Left cardiac atrium (tissue), 4 donors: ENCODE measurements at places on chromosomes 13 and 19. TPM values are rescaled to one million over a fixed set of nuclear protein-coding genes. Genes with fewer than 3 reads are reported as not detected.

The SLAIN1 gene
- 12.0 TPM for total RNA-seq

The CATSPERD gene
- not detected for total RNA-seq

The SPRED3 gene
- 3.2 TPM for total RNA-seq

The RFXAP gene
- total RNA-seq, result 3.5 TPM

The TEX26 gene
- total RNA-seq, result 0.37 TPM

The ATXN8OS gene
- total RNA-seq, result not detected

The DIRAS1 gene
- total RNA-seq, result 211 TPM

The INSL3 gene
- not detected for total RNA-seq

The EPS8L1 gene
- 3.7 TPM for total RNA-seq

The MTUS2 gene
- total RNA-seq, result 22.8 TPM

The RRAS gene
- 95.0 TPM for total RNA-seq

The ITGBL1 gene
- 11.6 TPM for total RNA-seq

The FUT1 gene
- total RNA-seq, result 2.1 TPM

The PALM gene
- 49.7 TPM for total RNA-seq

The ZNF418 gene
- 9.1 TPM for total RNA-seq

The ZNF100 gene
- total RNA-seq, result 7.2 TPM

The PRTN3 gene
- total RNA-seq, result not detected

The CXCL17 gene
- total RNA-seq, result not detected

The MYBPC2 gene
- total RNA-seq, result not detected

The CEACAM6 gene
- 0.08 TPM for total RNA-seq

The ZNF675 gene
- 4.0 TPM for total RNA-seq

The NXNL1 gene
- 0.56 TPM for total RNA-seq

The MARCHF2 gene
- 87.8 TPM for total RNA-seq

The AMH gene
- 1.6 TPM for total RNA-seq

The FXYD1 gene
- total RNA-seq, result 393 TPM

The S1PR4 gene
- total RNA-seq, result 1.6 TPM

The RFPL4AL1 gene
- total RNA-seq, result not detected

The SULT2A1 gene
- total RNA-seq, result not detected

The NRTN gene
- 28.7 TPM for total RNA-seq

The ZSCAN1 gene
- not detected for total RNA-seq

The TMEM259 gene
- 144 TPM for total RNA-seq

The RAB8A gene
- 29.8 TPM for total RNA-seq

The SULT2B1 gene
- total RNA-seq, result 0.71 TPM

The PAN3 gene
- 12.8 TPM for total RNA-seq

The NOVA2 gene
- 4.2 TPM for total RNA-seq

The CPB2 gene
- total RNA-seq, result not detected

The FUT2 gene
- total RNA-seq, result not detected

The SYCN gene
- total RNA-seq, result not detected

The MIA gene
- 1.8 TPM for total RNA-seq

The OR7A5 gene
- total RNA-seq, result not detected

The PTH2 gene
- not detected for total RNA-seq

The USPL1 gene
- 12.7 TPM for total RNA-seq

The F2RL3 gene
- 2.3 TPM for total RNA-seq

The APOE gene
- total RNA-seq, result 67.4 TPM

The ZNF491 gene
- 2.2 TPM for total RNA-seq

The PRODH2 gene
- total RNA-seq, result not detected

The LYPD3 gene
- 0.35 TPM for total RNA-seq

The GPI gene
- total RNA-seq, result 337 TPM

The GJB6 gene
- total RNA-seq, result not detected

The HPN gene
- total RNA-seq, result 5.6 TPM

The C19orf85 gene
- not detected for total RNA-seq

The CASP14 gene
- not detected for total RNA-seq

The CRB3 gene
- total RNA-seq, result not detected
